ENCODE measurements at places on chromosomes 1 and 21.
A peak's percentile ranks its signal among the peaks of the same experiment; 100 is the strongest.

- peak; percentile 36 for DNase-seq
These were observed 111.9 kb downstream of the XCL2 start for GRCh38 chr1:168431882-168432281.

DNA sequence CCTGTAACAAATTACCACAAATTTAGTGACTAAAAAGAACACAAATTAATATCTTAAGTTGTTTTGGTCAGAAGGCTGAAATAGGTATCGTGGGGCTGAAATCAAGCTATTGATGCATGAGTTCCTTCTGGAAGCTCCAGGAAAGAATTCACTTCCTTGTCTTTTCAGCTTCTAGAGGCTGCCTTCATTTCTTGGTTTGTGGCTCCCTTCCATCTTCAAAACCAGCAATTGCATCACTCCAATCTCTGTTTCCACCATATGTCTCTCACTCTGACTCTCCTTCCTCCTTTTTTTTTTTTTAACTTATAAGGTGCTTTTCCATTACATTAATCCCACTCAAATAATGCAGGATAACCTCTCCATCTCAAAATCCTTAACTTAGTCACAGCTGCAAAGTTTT lies 78.4 kb downstream of the OLFM3 start:
- DNase-seq: no peak

GRCh38 chr1:3365523-3366125 lies 88.8 kb upstream of the ARHGEF16 start:
- no peak for DNase-seq

- DNase-seq: no peak
These were observed 35.3 kb downstream of the FCRL5 start for GRCh38 chr1:157517016-157517415.

DNA sequence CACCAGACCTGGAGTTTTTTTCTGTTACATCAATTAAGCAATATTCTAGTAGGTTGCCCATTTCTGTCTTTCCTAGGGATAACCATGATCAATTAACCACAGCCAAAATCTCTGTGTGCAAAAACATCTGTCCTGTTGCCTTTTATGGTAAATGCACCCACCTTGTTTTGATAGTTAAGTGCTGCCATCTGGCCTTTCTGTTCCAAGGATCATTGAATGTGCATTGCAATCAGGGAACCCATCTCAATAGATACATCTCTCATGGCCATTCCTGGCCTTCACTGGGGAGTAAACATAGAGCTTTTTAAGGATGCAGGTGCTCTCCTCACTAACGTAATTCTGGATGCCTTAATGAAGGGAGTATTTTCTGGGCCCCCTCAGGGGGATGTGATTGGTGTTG lies 111.8 kb upstream of the KIAA1614 start:
- no peak for DNase-seq

DNA sequence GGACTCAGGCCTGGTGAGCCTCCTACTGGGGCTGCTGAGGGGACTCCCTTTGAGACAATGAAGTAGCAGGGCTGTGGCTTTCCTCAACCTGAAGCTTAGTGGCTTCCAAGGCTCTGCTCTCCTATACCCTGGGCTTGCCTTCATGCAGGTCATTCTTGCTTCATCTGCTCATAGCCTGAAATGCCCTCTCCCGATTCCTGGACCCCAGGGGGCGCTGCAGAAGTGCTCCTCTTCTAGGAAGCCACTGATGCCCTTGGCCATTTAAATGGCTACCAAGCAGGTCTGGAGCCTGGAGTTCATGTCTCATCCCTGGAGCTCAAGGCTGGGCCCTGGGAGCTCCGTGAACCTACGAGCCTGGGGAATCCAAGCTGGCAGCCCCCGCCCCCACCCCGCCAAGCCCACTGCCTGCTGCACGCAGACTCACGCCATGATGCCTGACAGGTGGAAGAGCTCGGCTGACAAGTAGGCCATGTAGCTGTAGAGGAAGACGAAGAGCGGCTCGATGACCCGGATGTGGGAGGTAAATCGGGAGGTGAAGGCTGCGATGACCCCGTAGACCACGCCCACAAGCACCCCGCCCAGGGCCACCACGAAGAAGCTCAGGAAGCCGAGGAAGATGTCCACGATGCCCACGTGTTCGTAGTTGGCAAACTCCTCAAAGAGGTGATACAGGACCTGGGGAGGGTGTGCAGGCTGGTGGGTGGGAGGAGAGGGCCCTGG lies 45.7 kb downstream of the SLC9A1 start:
- DNase-seq: peak; percentile 53

- DNase-seq: peak; percentile 68
These were observed 8.1 kb upstream of the TSPAN1 start for GRCh38 chr1:46166521-46167462.

GRCh38 chr1:199747984-199748383 lies 279.5 kb upstream of the NR5A2 start:
- DNase-seq: no peak

- DNase-seq: no peak
These were observed 8.6 kb downstream of the H6PD start for GRCh38 chr1:9243066-9243739.

DNA sequence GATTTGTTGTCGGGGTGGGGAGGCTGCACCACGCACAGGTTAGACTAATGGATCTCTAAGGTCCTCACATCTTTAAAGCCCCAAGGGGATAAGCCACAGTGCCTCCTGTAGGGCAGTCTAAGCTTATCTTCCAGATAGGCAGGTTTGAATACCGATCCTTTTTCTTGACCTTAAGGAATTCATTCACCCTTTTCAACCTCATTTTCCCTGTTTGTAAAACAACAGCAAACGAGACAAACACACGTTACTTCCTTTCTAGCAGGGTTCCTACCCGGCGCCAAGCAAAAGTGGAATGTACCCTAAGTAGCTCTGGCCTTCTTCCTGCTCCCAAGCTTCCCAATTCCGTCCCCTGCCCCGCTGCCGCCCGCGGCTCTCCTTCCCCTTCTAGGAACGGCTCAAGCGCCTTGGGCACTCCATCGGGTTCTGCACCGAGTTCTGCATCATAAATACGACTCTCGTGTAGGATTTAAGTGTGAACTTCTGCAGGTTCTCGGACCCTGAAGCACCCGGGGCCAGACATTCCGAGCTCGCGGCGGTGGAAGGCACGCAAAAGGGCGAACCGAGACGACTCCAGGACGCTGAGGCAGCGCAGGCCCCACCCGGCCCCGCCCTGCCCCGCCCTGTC lies 548 bp upstream of the CDC20 start:
- no peak for DNase-seq

Measured in activated CD8-positive, alpha-beta memory T cell treated with anti-CD3 and anti-CD28 coated beads, Interleukin-2, amount 10 ng/mL, durations not matched to agents 7 days and 5 days (primary cell).